ENCODE measurements at places on chromosomes 3 and 15.

DNA sequence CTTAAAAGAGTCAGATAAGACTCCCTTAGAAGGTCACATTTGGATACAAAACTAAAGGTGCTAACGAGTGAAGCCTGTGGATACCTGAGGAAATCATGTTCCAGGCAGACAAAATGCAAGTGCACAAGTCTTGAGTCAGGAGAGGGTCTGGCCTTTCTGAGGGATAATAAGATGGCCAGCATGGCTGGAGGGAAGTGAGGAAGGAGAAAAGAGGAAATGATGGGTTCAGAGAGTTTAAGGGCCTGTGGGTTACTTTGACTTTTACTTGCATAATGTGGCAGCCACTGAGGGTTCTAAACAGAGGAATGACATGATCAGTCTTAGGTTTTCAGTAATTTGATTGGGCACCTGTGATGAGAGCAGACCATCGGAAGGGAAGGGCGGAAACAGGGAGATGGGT is 3.5 kb upstream of the ROPN1B start:
- no peak for DNase-seq

GRCh38 chr15:90597577-90597976 is 67.9 kb downstream of the CRTC3 start:
- DNase-seq = no peak

DNA sequence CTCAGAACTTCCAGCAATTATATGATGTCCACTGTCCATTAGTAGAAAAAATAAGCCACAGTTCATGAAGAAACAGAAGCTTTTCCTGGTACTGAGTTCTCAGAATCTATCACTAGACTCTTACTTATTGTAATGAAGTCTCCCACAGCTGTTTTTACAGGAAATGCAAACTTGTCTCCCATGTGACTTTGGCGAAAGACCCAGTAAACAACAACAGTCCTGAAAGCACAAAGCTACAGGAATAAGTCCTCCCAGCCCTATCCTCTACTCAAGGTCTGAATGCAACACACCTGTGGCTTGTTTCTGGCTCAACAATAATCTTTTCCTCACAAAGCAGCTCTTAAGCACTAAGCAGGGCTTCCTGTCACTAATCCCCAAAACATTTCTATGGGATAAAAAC is 55.9 kb downstream of the EOMES start:
- DNase-seq = no peak

DNA sequence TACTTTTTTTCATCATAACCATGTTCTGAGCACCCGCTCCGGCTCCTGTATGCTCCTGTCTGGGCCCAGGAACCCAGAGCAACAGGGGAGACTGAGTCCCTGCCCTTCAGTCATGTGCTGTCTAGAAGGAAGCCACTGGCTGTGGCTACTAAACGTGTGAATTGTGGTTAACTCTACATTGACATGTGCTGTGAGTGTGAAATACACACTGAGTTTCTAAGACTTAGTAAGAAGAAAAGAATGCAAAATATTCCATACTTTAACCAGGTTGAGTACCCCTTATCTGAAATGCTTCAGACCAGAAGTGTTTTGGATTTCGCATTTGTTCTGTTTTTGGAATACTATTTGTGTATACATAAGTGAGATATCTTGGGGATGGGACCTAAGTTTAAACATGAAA is 42.8 kb upstream of the CGNL1 start:
- no peak for DNase-seq

- no peak for DNase-seq
These were observed 75.2 kb downstream of the NEO1 start for GRCh38 chr15:73127302-73127936.

DNA sequence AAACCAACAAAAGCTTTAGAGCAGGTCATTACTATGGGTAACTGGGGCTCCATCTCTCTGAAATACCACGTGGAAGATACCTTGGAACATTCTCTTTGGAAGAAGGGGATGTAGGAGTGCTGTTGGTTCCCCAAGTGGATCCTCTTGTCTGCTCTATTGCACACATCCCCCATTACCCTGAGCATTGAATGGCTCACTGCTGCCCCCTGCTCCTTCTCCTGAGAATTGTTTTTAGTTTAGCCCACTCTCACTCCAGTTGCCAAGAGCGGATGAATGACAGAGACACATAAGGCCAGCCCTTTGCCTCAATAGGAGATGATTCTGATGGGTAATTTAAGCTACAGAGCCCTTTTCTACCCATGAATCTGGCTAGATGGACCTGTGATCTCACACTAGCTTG is 135.6 kb upstream of the SUCLG2 start:
- no peak for DNase-seq

- DNase-seq = no peak
These were observed 209.0 kb downstream of the SLCO3A1 start for GRCh38 chr15:92062505-92062904.

- no peak for DNase-seq
These were observed 28.4 kb upstream of the AKAP13 start for GRCh38 chr15:85351965-85352364.

DNA sequence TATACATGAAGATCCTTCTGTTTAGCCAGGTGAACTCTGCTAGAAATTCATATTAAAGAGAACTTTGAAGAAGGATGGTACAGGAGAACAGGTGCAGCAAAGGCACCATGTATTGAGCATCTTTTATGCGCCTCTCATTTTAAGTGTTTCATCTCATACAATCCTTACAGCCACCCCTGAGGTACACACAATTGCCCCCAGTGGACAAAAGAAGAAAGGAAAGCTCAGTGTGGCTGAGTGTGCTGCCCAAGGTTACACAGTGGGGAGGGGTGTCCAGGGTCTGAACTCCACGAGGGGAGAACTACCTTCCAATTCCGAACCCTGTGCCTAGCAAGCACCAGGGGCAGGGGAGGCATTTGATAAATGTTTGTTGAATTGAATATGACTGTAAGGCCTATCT is 98.6 kb downstream of the MECOM start:
- DNase-seq = no peak

DNA sequence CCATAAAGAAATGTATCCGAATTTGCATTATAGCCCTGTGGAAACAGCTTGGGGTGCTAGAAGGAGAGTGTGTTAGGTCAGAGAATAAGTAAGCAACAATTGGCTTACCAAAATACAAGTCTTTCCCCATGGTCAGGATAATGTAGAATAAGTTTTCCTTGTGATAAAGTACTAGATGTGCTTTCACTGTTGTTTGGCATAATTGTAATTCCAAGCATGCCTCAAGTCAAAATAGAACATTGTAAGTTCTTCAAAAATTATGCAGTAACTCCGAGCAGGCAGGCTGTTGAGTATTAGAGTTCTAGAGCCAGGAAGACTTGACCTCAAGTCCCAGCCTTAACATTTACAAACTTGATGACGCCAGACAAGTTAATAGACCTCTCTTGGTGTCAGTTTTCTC is 242.0 kb downstream of the TUSC7 start:
- no peak for DNase-seq

- no peak for DNase-seq
These were observed 272.5 kb downstream of the ABHD5 start for GRCh38 chr3:43963208-43963607.

GRCh38 chr3:194960446-194961032 is 274.9 kb downstream of the FAM43A start:
- DNase-seq = no peak

- DNase-seq = no peak
These were observed 6.1 kb upstream of the DUSP7 start for GRCh38 chr3:52062505-52062904.

- no peak for DNase-seq
These were observed 83.9 kb upstream of the PSMD6 start for GRCh38 chr3:64107190-64107589.

DNA sequence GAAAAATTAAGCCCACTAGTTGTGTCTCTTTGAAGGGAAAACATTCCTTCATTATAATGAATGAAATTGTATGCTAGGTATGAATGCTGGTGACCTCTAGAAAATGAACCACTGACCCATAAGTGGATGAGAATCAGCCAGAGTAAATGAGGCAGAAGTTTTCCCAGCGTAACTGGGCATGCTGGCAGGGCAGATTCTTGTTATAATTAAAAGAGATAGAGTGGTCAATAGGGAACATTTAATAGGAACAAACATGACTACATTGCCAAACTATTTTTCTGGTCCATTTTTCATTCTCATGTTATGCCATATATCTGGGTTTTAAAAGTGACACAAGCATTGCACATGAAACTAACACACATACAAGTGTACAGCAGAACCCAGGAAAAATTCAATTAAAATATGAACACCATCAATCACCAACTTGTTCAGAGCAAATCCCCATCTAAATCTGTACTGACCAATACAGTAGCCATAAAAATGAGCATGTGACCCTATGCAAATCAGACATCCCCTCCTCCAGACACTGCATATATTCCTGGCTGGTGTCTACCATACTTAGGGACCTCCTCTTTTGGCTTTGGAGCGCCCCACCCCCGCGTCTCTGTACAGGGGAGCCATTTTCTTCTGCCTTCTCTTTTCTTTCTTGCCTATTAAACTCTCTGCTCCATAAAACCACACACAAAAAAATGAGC is 4.0 kb downstream of the CLRN1 start:
- no peak for DNase-seq

DNA sequence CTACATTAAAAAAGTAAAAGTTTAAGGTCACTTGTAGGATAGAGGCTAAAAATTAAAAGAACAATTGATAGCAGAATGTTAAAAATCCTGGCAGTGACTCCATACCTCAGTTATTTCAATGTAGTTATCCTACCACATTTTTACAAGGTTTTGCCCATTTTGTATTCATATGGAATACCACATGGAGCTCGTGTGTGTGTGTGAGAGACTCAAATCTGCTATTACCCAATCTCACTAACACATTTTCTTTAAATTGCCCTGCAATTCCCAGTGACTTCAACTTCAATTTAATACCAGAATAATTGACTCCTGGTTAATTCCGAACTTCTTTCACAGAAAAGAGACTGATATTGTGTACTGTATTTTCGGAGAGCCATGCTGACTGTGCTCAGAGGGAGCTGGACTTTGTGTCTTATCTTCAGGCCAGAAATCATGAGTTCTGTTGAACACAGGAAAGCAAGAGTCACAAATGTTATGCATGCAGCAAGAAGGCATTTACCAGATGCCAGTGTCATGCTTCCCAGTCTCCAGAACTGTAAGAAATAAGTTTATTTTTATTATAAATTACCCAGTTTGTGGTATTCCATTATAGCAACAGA is 529.0 kb upstream of the NECTIN3 start:
- no peak for DNase-seq

DNA sequence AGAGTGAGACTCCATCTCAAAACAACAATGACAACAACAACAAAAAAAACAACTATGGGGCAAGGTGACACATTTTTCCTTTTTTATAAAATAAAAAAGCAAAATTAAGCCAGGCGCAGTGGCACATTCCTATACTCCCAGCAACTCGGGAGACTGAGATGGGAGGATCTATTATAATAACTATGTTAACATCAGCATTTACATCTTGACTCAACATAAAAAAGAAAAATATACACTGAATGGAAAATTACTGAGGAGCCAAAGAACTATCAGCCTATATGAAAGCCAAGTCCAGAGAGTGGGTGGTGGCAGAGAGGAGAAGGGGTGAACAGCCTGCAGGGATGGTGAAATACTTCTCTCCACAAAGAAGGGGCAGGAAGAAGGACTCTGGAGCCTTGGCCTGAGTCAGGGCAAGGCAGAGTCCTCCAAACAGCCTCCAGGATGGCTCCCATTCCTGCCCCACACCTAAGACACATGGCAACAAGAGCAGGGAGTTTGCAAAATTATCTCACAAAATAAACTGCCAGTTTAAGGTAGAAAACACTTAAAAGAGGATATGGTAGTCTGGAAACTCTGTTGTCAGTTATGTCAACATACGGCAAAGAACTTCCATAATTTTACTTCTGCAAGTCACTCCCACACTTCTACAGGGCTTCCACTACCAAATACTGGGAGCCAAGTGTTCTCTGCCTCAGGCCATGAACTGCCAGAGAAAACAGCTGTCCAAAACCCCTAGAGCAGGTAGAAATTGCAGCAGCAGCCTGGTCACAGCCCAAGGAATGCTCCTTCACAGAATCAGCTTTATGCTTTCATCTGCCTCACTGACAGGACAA is 25.9 kb downstream of the HSPBAP1 start:
- no peak for DNase-seq

GRCh38 chr3:131744765-131745164 is 242.0 kb upstream of the MRPL3 start:
- no peak for DNase-seq

- DNase-seq = no peak
These were observed 289.9 kb downstream of the SATB1 start for GRCh38 chr3:18135060-18135814.

GRCh38 chr3:179450261-179450701 is 989 bp downstream of the GNB4 start:
- no peak for DNase-seq

- no peak for DNase-seq
These were observed 235.4 kb downstream of the NFKBIZ start for GRCh38 chr3:102084704-102085103.

DNA sequence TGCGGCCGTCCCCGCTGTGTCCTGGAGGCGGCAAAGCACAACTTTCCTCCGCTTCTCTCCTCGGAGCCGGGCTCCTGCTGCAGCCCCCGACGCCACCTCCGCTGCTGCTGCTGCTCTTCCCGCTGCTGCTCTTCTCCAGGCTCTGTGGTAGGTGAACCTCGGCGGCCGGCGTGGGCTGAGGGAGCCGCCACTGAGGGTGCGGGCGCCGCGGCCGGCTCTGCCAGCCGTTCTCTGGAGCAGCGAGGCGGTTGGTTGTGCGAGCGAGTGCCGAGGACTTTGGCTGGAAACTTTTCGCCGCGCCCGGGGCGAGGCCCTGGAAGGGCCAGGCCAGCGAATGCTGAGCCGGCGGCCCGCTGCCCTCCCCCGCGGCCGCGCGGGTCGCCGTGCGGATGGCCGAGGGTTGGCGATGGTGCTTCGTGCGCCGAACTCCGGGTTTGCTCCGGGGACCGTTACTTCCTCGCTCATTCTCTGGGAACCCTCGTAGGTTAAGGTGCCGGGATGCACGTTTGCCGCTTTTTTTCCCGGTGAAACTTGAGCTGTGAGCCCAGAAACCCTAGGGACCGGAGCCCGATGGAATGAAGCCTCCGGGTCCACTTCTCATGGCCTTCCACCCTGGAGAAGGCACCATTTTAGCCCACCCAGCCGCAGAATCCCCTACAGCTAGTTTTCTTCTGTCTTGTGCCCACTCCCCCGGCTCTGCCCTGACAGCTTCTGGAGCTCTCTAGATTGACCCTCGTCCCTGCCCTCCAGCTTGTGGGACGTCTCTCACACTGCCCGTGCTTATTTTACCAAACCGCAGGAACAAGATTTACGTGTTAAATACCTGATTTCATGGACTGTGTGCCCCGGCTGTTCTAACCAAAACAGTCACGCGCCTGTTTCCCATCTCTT is 660 bp downstream of the NECTIN3 start:
- DNase-seq = no peak

DNA sequence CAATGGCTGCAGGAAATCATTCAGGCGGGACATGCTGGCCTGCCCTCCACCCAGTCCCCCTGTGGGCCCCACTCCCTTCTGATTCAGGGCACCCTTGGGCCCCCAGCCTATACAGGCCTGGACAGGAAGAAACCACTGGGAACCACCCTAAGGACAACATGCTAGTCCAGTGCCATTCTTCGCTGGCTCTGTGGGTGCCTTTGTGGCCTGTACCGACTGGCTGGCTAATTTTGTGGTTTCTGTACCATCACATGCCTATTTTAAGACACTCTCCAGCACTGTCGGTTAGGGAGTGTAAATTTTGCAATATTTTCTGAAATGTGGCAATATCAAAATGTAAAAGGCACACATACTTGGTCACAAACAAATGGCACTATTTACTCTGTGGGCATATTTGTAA is 61.4 kb upstream of the POLG start:
- no peak for DNase-seq

All from omental fat pad (tissue), 4 donors.